Right atrium auricular region (tissue), 2 donors: ENCODE measurements at places on chromosomes 16 and 17. TPM values are rescaled to one million over a fixed set of nuclear protein-coding genes. Genes with fewer than 3 reads are reported as not detected.

CMTM1 gene
- total RNA-seq, result not detected

TXNDC17 gene
- total RNA-seq, result 98.0 TPM

RPA1 gene
- total RNA-seq, result 20.9 TPM

GGT6 gene
- total RNA-seq, result not detected

DNA sequence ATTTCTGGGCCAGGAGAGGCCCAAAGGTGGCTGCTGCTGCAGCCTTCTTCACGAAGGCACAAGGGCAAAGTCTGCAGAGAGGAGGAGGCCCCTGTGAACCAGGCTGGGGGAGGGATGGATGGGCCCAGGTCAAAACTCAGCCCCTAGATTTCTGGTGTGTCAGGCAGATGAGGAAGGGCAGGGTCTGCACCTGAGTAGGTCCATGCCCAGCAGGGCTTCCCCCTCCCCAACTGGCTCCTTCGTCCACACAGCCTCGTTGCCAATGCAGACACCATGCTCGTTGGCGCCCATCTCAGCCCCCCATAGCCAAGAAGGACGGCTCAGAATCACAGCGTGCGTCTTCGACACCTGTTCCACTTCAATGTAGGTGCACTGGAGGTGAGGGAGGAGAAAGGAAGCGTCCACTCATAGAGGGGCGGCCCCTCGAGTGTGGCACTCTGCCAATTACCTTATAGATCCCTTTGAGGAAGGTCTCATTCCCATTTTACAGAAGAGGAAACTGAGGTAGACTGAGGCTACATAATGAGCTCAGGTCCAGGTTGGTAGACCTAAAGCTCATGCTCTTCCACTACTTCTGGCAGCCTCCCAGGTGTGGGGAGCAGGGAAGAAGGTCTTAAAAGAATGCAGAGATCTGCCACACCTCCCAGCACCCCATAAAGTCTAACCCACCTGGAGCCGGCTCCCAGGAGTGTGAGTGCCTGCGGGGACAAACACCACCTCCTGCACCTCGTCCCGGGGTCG lies 902 bp downstream of the SCRN2 start:
- no peak for DNase-seq

GRCh38 chr16:66245072-66245471 lies 121.4 kb upstream of the CDH5 start:
- DNase-seq, result no peak

DNA sequence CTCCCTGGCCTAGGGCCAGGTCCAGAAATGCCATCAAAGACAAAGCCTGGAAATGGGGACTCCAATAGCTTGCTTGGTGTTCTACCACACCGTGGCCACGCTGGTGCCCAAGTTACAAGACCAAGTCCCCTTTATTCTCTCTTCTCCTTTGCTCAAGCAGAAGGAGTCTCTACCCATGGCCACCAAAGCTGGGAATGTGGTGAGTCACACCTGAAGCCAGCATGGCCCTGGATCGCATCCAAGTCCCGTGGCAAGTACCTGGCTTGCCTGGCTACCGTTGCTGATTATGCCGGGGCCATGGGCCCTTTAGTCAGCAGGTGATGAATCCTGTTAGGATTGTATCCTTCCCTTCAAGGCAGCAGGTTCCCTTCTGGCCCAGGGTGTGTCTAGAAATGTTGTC lies 260.0 kb downstream of the HAPSTR1 start:
- DNase-seq, result no peak
